Left renal pelvis (tissue), 4 donors: ENCODE measurements at places on chromosomes 6 and 20. TPM values are rescaled to one million over a fixed set of nuclear protein-coding genes. Genes with fewer than 3 reads are reported as not detected.

GRCh38 chr6:40888456-40888990, 150.5 kb downstream of the UNC5CL start:
- no peak for DNase-seq

GRCh38 chr6:167140589-167141474, 16.9 kb downstream of the GPR31 start:
- no peak for DNase-seq

GRCh38 chr6:134714679-134715078, 235.2 kb downstream of the ALDH8A1 start:
- DNase-seq, result no peak

DNA sequence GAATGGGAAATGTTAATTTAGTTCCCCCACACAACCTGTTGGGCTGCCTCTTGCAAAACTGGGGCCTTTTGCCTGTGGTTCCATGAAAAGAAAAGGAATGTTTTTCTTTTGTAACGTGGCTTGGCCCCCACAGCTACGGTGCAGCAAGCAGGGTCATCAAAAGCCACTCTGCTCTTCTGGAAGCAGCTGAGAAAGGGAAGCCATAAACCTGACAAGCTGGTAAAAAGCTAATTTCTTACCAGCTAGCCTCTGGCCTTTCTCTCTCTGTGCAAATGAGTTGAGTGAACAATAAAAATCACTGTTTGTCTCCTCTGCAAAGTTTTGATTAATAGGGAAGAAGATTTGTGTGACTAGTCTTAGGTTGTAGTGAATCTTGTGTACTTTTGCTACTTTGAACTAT, 23.5 kb upstream of the NOTCH4 start:
- DNase-seq, result no peak

GRCh38 chr6:158686311-158686710, 36.5 kb downstream of the SYTL3 start:
- no peak for DNase-seq

GRCh38 chr6:109034526-109034925, 60.1 kb downstream of the SESN1 start:
- DNase-seq, result no peak

GRCh38 chr20:32189691-32190615, 17.6 kb downstream of the PLAGL2 start:
- no peak for DNase-seq

- DNase-seq, result no peak
These were observed 61.0 kb downstream of the PKIB start for GRCh38 chr6:122671251-122671650.

DNA sequence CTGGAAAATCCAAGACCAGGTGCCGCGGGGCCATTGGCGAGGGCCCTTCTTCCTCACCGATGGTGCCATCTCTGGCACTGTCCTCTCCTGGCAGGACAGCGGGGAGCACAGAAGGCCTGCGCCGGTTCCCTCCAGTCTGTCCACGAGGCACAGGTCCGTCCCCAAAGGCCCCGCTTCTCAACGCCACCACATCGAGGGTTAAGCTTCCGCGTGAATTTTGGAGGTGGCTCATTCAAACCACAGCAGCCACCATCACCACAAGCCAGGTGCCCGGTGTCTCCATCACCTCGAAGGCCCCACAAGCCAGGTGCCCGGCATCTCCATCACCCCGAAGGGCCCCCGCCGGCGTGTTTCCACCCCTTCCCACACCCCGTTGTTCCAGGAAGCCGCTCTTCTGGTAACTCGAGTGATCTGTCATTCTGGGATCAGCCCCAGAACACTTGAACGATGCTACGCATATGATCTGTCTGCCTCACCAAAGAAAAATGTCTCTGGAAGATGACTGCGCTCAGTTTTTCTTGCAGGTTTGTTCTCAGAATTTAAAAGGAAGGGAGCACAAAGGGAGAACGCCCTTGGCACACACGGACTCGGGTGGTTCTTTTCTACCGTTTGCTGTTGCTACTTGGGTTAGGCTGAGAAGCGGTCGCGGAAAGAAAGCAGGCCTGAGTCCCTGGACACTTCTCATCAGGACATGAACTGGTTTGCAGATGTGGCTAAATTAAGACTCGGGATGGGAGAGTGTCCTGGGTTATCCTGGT, 9.9 kb upstream of the KIF25 start:
- no peak for DNase-seq

DNA sequence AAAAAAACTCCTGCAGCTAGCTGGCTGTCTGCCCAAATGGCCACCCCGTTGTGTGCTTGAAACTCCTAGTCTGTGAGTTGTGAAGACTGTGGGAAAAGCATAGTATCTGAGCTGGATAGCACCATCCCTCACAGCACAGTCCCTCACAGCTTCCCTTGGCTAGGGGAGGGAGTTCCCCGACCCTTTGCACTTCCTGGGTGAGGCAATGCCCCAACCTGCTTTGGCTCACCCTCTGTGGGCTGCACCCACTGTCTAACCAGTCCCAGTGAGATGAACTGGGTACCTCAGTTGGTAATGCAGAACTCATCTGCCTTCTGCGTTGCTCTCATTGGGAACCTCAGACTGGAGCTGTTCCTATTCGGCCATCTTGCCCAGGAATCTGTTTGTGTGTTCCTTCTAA, 260.6 kb upstream of the STXBP5 start:
- DNase-seq, result no peak

- DNase-seq, result no peak
These were observed 84.8 kb downstream of the MRPL14 start for GRCh38 chr6:44042261-44042988.

DNA sequence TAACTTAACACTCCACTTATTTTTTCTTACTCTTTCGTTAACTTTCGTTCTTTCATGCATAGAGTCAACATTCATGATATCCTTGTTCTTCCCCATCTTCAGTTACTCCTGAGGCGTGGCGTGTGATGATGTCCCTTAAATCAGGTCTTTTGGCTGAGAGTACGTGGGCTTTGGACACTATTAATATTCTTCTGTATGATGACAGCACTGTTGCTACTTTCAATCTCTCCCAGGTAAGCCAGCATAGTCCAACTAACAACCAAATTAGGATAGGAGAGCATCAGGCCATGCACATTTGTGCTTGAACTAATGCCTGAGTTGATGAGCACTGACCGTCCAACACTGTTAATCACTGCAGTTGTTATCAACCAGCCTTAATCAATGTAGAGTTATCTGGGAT, 119.6 kb downstream of the TMEM242 start:
- no peak for DNase-seq

DNA sequence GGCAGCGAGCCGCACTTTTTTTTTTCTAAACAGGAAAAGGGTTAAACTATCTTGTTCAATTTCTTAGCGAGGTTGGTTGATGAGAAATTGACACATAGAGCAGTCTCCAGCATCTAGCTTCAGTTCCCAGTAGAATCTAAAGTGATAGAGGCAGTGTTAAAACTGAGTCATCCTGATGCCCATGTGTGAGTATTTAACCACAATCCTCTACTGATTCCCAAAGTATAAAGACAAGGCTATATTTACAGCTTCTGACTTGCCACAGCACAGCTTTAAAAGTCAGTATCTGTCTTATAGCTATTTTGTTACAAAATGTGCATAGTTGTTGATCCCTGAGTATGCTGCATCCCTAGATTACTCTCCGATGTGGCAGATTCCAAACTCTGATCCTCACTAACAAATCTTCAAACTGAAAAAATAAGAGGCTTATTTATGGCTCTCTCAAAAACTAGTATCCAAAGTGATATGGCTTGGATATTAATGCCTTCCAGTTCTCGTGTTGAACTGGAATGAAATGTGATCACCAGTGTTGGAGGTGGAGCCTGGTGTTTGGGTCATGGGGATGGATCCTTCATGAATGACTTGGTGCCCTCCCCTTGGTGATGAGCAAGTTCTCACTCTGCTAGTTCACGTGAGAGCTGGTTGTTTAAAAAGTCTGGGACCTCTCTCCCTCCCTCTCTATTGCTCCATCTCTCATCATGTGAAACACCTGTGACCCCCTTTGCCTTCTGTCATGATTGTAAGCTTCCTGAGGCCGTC, 13.1 kb upstream of the POPDC3 start:
- no peak for DNase-seq

GRCh38 chr6:54970337-54970736, 123.8 kb downstream of the FAM83B start:
- no peak for DNase-seq

GRCh38 chr6:150600301-150601017, 774 bp downstream of the PLEKHG1 start:
- no peak for DNase-seq

- peak; percentile 19 for DNase-seq
These were observed 1.5 kb downstream of the PABPC1L start for GRCh38 chr20:44911264-44911921.

DNA sequence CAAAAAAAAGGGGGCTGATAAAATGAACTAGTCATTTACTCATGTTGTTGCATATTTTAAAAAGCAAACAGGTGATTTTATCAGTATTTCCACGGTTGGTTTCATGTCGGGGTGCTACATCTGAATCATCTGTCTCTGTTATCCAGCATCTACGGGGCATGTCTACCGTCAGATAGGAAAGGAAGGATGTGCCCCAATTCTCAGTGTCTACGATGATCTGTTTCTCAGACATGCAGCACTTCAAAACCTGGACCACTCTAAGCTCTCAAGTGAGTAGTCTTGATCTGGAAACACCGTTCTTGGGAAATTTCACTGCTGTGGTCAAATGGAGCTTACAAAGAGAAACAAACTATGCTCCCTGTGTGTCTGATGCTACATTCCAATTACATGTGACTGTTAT, 240.3 kb upstream of the TAB2 start:
- DNase-seq, result no peak

DNA sequence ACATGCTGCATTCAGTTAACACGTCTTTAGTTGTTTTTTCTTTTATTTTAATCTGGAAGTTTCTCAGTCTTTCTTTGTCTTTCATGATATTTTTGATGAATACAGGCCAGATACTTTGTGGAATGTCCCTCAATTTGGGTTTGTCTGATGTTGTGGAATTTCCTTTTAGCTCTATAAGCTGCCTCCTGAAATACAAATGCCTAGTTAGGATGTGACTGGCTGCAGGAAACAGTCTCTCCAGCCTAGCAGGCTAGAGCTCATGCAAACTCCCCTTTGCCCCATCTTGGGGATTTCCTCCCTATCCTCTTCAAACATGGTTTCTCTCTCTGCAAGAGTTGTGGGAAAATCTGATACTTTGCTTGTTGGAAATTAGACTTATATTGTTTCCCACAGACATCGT, 89.3 kb upstream of the JAG1 start:
- DNase-seq, result no peak

DNA sequence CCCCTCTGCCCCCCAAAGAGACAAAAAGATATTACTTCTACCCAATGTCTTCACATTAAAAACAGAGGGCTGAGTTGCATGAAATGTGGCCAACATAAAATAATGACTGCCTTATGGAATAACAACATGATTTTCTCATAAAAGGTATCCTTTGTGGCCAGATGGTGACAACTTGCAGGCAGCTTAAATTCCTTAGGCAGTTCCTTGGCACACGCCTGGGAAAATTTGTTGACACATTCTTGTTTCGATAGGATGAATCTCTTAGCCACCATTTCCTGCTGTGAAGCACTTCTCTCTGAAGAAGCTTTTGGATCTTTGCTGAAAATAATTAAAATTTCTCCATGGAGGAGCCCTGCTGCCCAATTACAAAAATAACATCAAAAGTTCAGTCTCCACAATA, 109.0 kb upstream of the COL21A1 start:
- no peak for DNase-seq

DNA sequence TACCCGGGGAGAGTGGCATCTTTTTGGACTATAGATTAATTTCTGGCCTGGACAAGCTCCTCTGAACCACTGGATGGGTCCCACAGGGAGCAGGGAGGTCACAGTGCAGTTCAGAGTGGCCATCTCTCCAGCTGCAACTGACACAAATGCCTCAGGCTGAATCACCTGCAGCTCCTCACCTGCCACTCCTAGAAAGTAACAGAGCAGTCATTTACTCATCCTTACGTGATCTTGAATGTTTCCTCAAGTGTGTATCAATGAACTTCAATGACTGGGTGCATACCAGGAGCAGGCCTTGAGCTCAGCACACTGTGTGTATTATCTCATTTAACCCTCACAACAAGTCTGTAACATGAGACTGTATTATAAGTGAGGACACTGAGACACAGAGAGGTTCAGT, 40.0 kb upstream of the SIRPG start:
- no peak for DNase-seq

GRCh38 chr20:13331536-13331935, 110.5 kb downstream of the ISM1 start:
- no peak for DNase-seq

- no peak for DNase-seq
These were observed 131.9 kb upstream of the BACH2 start for GRCh38 chr6:90428514-90428913.

DNA sequence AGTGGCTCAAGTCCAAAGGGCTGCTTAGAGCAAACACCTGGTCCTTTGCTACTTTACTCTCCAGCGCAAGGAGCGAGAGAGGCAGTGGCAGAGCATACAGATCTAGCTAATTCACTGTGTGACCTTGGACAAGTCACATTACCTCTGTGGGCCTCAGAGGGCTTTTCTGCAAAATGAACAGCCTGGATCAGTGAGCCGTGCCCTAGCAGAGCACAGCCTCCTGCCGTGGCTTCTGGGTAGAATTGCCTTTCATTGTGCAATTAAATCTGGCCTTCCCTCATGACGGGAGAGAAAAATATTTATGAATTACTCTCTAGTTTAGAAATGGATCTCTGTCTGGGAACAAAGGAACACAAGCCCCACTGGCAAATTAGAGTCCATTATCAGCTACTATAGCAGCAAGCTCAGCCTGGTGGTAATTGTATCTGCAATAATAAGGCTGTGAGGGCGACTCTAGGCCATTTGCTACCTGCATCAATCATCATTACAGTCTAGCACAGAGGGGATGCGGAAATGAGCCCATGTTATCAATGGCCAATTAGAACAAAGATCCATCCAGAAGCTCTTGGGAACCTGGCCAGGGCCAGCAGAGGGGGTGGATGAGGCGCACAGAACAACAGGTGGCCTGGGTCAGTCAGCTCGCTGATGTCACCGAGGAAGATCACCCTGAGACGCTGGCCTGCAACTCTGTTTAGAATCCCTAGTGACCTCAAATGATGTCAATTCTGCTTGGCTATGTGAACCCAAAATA, 114.2 kb upstream of the LY86 start:
- no peak for DNase-seq

GRCh38 chr6:44041461-44042260, 85.6 kb downstream of the MRPL14 start:
- DNase-seq, result no peak

Gene MC3R
- polyA plus RNA-seq, result not detected

Gene B3GAT2
- polyA plus RNA-seq, result 1.1 TPM

Gene CNR1
- polyA plus RNA-seq, result 1.1 TPM

Gene JPH2
- polyA plus RNA-seq, result 0.98 TPM

Gene LST1
- polyA plus RNA-seq, result 5.1 TPM

Gene DYNLT1
- 196 TPM for polyA plus RNA-seq

Gene ARMH2
- not detected for polyA plus RNA-seq

Gene CRISP3
- polyA plus RNA-seq, result 0.10 TPM

Gene TSPYL4
- polyA plus RNA-seq, result 62.1 TPM

Gene UBE3D
- polyA plus RNA-seq, result 8.5 TPM

Gene GPLD1
- 4.4 TPM for polyA plus RNA-seq

Gene PRSS35
- 75.5 TPM for polyA plus RNA-seq

Gene SLC22A1
- 0.10 TPM for polyA plus RNA-seq

Gene DYNLT2
- polyA plus RNA-seq, result 9.7 TPM

Gene SAMD3
- polyA plus RNA-seq, result 1.1 TPM

Gene PGC
- polyA plus RNA-seq, result not detected
